ENCODE measurements at places on chromosomes 4 and X.

DNA sequence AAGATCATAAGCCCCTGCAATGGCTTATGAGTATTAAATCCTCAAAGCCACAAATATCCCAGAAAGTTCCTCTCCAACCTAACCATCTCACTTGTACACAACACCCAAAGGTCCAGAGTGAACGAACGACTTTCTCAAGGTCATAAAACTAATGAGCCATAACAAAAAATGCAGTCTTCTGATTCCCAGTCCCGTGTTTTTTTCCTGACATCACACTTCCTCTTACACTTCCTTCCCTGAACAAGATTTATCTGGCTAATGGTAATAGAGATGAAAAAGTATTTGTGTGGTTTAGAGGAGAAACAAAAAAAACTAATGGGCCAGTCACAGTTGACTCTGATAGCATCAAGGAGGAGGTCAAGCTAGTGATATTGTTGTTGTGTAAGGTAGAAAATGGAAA is 99.5 kb upstream of the KLHL13 start:
- no peak for DNase-seq

DNA sequence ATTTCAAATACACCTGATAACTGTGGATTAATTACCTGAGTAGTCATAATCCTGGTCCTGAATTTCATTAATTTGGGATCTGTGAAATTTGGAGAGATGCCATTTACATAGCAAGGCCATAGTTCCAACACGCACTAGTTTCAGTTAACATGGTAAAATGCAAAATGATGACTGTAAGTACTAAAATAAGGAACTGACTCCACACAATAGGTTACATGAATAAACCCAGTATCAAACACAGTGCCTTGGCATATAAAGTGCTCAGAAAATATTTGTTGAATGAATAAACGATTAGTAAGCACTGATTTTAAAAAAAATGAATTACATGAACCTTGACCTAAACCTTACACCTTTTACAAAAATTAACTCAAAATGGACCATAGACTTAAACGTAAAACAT is 9.0 kb downstream of the FBXO8 start:
- DNase-seq = no peak

DNA sequence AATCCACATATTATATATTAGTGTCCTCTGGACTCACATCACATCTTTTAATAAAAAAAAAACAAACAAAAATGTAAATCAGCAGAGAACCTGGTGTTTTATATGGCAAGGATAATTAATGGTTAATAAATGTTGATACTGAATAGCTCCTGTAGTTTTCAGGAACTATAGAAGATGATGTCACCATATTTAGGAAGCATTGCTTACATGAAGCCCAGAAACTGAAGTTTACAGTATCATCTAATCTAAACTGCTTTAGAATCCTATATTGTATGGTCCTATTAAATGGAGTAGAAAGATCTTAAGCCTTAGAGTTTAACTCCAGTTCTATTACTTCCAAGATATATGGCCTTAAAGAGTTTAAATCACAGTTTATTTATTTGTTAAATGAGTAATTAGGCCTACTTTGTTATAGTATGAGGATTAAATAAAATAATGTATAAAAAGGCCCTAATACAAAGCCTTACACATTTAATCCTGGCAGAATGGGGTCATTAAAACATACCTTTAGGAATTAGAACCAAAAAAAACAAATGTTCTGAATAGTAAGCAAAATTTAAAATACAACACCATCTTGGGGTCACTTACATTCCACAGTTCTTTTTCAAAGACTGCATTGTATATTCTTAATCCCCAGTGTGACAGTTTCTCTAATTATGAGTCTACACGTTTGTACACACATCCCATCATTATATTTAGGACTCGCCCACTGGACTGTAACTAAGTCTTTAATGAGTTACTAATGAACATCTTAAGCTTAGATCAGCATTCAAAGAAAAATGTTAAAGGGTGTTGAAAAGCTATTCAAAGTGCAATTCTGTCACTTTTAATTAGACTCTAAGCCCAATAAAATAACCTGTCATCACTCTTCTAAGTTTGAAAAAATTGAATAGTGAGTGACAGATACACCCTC is 305.9 kb downstream of the ADGRL3 start:
- DNase-seq = no peak

DNA sequence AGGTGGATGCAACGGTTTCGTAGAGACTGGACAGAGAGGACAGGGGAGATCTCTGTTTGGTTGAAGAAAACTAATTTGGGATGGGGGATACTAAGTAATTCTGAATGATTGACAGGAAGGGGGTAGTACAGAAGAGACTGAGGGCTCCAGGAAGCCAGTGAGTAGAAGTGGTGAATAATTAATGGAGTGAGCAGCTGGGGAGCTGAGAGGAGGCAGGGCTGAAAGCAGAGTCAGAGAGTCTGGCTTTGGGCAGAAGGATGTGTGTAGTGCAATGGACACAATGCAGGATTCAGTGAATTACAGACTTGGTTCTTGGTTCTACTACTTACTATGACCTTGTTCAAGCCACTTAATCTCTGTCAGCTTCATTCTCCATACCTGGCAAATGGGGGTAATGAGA is 161.7 kb downstream of the RBMX2 start:
- DNase-seq = no peak

- DNase-seq = no peak
Measured at GRCh38 chr4:3471098-3471760, 8.1 kb downstream of the DOK7 start.

DNA sequence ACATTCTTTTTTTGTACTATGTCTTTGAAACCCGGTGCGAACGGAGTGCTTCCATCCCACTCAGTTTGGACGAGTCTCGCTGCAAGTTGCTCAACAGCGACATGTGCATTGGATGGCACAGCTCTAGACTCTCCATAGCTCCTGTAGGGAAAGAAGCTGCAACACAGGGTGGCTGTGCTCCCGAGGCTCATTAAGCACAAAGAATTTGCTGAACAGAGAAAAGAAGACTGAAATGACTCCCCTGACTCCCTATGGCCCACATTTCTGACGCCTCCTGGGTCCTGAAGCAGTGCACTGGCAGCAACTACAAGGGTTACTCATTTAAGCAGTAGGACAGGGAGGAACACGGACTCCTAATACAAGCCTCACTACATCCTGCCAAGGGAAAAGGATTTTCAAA is 127.4 kb downstream of the SH3RF1 start:
- no peak for DNase-seq

GRCh38 chrX:40076750-40077575 is 20.8 kb downstream of the BCOR start:
- no peak for DNase-seq

DNA sequence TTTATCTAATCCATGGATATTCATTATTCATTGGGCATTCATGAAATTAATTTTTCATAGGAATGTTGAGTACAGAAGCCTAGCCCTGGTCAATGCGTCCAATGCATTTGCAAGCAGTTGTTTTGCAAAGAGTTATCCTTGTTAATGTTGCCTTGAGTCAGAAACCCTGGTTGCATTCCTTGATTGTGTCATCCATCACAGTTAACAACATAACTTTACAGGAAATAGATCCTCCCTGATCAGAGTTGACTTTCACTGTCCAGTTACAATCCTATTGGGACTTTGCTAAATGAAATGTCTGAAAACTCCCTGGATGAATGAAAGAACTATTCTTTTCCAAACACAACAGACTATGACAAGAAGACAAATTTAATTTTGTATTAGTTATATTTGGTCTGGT is 924.3 kb upstream of the SLIT2 start:
- no peak for DNase-seq

DNA sequence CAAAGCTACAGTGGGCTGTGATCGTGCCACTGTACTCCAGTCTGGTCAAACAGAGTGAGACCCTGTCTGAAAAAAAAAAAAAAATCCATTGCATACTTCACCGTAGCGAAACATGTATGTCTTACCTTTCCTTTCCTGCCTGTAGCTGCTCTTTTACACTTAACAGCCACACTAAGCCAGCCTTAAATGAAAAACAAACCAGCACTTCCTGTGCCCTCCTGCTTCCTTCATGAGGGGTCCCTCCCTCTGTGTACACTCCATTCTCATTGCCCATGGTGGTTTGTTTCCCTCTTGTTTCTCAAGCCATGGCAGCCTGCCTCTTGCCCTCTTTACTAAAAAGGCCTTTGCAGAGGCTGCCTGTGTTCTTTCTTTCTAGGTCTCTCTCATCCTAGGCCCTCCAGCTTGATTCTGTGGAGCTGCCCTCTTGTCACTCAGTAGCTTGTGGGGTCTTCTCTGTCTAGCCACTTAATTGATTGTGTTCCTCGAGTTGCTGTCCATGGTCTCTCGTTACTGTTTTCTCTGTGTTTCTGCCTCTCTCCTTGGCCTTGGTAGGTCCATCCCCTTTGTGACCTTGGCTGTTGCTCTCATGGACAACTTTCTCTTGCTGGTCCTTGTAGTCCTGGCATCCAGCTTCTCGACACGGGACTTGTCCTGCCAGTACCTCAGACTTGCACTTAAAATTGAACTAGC is 52.1 kb upstream of the MSANTD1 start:
- DNase-seq = no peak

DNA sequence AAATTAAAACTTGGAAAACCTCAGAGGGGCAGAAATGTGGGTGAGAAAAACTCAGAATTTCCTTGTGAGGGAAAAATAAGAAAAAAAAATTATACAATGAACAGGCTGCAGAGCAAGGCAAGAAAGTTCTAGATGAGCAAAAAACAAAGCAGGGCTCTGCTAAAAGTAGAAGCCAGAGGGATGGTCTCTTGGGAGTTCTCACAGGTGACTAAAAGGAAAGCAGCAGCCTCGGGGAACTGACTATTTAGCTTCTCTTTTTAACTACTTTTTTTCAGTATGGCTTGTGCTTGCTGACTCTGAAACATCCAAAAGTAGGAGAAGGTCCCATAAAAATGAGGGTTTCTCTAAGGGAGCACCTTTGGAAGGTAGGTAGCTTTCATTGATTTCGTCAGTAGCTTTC is 36.4 kb downstream of the PCDH19 start:
- DNase-seq = no peak

DNA sequence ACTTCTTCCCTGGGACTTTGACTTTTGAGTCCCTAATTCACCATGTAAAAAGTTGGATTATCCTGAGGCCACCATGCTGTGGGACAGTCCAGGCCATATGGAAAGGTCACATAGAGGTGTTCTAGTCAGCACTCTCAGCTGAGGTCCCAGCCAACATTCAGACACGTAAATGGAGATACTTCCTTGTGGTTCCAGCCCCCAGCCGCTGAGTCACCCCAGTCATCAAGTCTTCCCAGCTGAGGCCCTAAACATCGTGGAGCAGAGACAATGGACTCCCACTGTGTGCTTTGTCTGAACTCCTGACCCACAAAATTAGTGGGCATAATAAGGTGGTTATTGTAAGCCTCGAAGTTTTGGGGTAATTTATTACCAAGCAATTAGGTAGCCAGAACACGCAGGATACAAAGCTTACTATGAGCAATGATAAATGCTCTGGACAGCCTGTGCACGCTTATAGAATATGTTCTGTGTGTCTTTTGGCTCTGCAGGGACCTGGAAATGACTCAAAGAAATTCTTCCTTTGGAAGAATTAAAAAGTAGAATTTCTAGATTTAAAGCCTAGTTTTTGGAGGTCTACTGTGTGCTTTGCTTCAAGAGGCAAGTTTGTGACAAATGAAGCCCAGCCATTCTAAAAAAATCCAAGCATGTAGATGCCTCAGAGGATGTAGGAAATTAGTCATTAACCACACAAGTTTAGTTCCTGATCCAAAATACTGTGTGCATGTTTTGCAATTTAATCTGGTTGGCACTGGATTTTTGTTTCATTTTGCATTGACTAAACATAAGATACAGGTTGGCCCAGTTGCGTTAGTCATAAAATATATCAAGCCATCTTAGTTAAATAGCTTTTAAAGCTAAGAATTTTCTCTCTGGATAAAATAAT is 33.2 kb upstream of the SLC9A7 start:
- no peak for DNase-seq

DNA sequence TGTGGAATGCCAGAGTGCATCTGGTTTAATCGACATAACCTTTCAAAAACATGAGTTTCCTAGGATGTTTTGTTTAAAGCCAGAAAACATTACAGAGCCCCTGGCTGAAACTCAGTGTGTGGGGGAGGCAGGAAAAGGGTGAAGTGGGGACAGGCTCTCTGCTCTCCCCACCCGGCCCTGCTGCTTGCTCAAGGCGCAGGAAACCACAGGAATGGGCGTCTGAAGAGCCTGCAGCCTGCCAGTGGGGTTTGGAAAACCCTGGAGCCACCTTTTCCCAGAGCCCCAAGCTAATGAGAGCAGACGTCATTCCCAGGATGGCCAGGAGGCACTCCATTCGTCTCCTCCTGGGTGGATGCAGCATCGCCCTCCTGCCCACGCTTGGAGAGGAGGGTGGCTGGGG is 240.6 kb downstream of the AFAP1 start:
- DNase-seq = no peak

- DNase-seq = no peak
Measured at GRCh38 chrX:47539860-47540259, 21.1 kb upstream of the ARAF start.

- DNase-seq = no peak
Measured at GRCh38 chr4:103032574-103032973, 13.1 kb upstream of the SLC9B1 start.
